ENCODE measurements at places on chromosomes 7 and 10. TPM values are rescaled to one million over a fixed set of nuclear protein-coding genes. Genes with fewer than 3 reads are reported as not detected.
A peak's percentile ranks its signal among the peaks of the same experiment; 100 is the strongest.

STMP1 gene
- total RNA-seq: 21.5 TPM

DNA sequence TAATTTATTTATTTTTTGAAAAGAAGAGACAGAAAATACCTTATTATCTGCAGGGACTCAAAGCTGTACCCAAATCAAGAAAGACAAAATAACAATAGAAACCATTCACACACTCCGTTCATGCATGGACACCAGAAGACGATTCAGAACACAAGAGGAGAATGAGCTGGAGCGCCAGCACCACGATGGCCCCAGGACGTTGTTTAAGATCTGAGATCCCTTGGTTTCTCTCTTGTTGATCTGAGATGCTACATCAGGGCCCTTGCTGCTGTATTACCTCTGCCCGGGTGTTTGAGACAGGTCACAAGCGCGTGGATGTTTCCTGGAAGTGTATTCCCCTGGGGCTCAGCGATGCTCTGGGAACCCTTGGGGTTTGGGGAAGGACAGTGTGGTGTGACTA, 46.8 kb downstream of the CHST3 start:
- H3K27ac ChIP-seq: no peak overlapping the region
- peaks cover 18% of the 10 kb centered on the region for H3K4me1 ChIP-seq
- no peak for DNase-seq
- H3K36me3 ChIP-seq: peaks cover 8% of the 10 kb centered on the region

- H3K27ac ChIP-seq: peak overlapping the region; percentile 32
- no peaks in the 10 kb centered on the region for H3K27me3 ChIP-seq
- peaks cover 5% of the 10 kb centered on the region for H3K4me1 ChIP-seq
Measured at GRCh38 chr7:2245883-2246675, 4.1 kb downstream of the NUDT1 start.

DNA sequence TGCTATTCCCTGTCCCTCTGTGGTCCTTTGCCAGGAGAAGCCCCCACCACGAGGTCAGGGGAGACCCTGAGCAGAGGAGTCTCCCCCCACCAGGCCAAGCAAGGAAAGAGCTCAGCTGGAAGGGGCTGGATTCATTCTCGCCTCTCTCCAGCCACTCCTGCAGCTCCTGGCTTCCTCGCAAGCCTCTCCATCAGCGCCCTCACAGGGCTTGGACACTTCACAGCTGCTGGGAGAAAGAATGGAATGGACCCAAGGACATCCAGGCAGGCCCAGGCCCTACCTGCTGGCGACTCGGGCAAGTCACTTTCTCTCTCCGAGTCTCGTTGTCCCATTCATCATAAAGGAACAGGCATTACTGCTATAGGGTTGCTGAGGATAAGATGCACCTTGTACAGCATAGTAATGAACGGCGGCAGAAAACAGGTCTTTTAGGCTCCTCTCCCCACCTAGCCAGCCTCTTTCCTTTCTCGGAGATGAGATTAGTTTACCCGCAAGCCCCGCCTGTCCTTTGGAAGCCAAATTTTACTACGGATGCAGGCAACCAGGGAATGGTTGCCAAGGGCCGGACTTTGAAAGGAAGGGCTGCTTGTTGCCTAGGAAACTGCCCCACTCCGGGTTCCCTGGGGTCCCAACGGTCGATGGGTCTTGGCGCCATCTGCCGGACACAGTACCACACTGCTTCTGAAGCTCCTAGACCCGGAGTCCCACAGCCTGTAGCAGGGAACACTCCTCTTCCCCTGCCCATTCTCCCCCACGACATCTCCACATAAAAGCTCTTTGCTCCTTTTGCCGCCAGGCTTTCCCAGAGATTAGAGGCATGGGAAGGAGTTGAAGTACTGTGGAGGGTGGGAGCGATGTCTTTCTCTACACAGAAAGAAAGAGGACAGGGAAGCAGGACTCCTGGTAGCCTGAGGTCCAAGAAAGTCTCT, 22.3 kb downstream of the IMPDH1 start:
- H3K4me3 ChIP-seq: no peak overlapping the region
- H3K36me3 ChIP-seq: no peaks in the 10 kb centered on the region
- no peaks in the 10 kb centered on the region for H3K4me1 ChIP-seq
- DNase-seq: peak; percentile 82

Data from Caco-2 (cell line).